Neural crest cell (in vitro differentiated cells): ENCODE measurements at places on chromosomes 13 and 19. TPM values are rescaled to one million over a fixed set of nuclear protein-coding genes. Genes with fewer than 3 reads are reported as not detected.

The KCNC3 gene
- 4.0 and 4.2 TPM in 2 replicates for total RNA-seq

The C19orf81 gene
- 7.9 and 9.2 TPM in 2 replicates for total RNA-seq

The CGB5 gene
- total RNA-seq: not detected in 2 replicates

The BCL3 gene
- 2.2 TPM in 2 replicates for total RNA-seq

The CDKN2D gene
- 8.7 and 9.5 TPM in 2 replicates for total RNA-seq

The FGF22 gene
- 0.51 and 0.84 TPM in 2 replicates for total RNA-seq

The ZMYM2 gene
- total RNA-seq: 134 TPM in 2 replicates

The EDDM13 gene
- total RNA-seq: not detected in 2 replicates

The MATK gene
- total RNA-seq: not detected in 2 replicates

The MBD3L3 gene
- not detected in 2 replicates for total RNA-seq

The ZNF844 gene
- total RNA-seq: 9.4 and 10.0 TPM in 2 replicates

The SULT2A1 gene
- total RNA-seq: not detected in 2 replicates

The ZNF470 gene
- 8.4 and 9.1 TPM in 2 replicates for total RNA-seq

The FAM216B gene
- total RNA-seq: not detected in 2 replicates

The ERF gene
- 102 and 105 TPM in 2 replicates for total RNA-seq
